ENCODE measurements at places on chromosomes 5 and 9.

- DNase-seq, result no peak
Measured at GRCh38 chr9:131441441-131441840, 47.6 kb downstream of the PRRC2B start.

DNA sequence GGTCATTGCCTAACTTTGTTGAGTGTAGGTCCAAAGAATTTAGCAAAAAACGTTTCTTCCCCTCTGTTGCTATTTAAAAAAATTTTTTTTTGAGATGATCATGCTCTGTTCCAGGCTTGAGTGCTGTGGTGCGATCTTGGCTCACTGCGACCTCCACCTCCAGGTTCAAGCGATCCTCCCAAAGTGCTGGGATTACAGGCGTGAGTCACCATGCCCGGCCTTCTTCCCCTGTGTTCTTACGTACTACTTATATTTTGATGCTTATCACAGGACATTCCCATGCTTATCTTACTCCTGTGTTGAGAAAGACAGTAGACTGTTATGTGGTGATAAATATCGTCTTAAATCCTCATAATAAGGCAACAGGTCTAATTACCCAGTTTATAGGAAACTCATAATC, 2.5 kb downstream of the ACER2 start:
- no peak for DNase-seq

GRCh38 chr9:129885670-129886106, 50.4 kb downstream of the USP20 start:
- peak; percentile 95 for DNase-seq

- DNase-seq, result peak; percentile 73
Measured at GRCh38 chr9:125446561-125447094, 185.0 kb downstream of the GAPVD1 start.

GRCh38 chr9:99035313-99035712, 69.6 kb upstream of the TGFBR1 start:
- DNase-seq, result no peak

- DNase-seq, result peak; percentile 87
Measured at GRCh38 chr5:146073239-146073900, 32.0 kb downstream of the PLAC8L1 start.

DNA sequence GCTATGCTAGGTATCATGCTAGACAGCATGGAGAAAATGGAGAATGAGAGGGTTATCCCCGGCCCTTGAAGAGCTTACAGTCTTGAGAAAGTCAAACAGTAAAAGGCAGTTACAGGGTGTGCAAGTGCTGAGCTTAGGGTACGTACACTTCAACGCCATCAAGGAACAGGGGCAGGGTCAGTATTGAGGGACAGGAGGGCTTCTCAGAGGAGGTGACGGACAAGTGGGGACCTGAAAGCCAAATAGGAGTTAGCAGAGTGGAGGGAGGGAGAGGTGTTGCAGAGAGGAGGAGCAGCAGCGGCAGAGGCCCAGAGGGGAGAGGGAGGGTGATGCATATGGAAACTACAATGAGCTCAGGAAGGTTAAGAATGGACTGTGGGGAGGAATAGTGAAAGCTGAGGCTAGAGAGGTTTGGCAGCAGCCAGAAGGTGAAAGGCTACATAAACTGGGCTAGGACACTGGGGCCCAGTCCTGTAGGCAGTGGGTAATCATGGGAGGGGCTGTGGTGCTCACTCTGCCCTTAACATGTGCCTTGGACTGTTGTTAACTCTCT, 88.0 kb downstream of the NRG2 start:
- DNase-seq, result peak; percentile 69

GRCh38 chr5:116747881-116748280, 173.3 kb upstream of the SEMA6A start:
- DNase-seq, result no peak

- no peak for DNase-seq
Measured at GRCh38 chr9:109517901-109518377, 19.8 kb upstream of the PTPN3 start.

GRCh38 chr5:43409809-43410271, 2.4 kb downstream of the CCL28 start:
- no peak for DNase-seq

GRCh38 chr9:89482056-89482851, 15.7 kb downstream of the SEMA4D start:
- DNase-seq, result no peak

- no peak for DNase-seq
Measured at GRCh38 chr5:118616281-118616680, 372.1 kb downstream of the DTWD2 start.

GRCh38 chr5:543755-544674, 19.8 kb upstream of the SLC9A3 start:
- DNase-seq, result no peak

GRCh38 chr9:104304925-104305324, 199.1 kb upstream of the OR13F1 start:
- DNase-seq, result peak; percentile 82

DNA sequence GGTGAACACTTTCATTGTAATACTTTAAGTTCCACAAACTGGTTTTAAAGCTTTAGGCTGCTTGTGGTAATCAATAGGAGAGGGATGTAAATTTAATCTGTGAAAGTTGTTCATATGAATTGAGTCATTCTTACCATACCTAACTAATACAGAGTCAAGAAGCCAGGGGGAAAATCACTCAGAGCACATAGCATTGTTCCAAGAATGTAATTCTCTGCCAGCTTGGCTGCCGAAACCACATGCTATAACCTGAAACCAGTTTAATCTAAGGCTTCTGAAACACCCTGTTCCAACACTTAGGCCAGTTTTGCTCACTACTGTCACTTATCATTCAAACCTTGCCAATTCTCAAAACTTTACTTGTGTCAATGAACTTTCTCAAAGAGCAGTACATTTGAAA, 528.8 kb upstream of the GRAMD2B start:
- DNase-seq, result no peak

DNA sequence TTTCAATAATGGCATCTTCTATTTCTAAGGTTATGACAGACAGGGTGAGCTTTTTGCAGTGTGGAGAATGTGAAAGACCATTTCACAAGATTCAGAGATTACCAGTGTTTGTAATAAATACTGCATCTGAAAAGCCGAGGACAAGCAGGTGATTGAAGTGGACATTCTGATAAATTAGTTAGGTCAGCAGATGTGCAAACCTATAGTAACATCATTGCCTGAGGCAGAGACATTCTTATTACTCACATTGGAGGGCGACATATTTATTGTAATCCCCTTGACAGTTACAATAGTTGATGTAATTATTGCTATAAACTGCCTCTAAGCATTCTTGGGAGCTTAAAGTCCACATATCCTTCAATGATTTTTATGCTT, 3.3 kb downstream of the RASGRF2 start:
- DNase-seq, result no peak

- no peak for DNase-seq
Measured at GRCh38 chr5:173907686-173908371, 19.7 kb downstream of the CPEB4 start.

GRCh38 chr5:101473483-101473882, 570.4 kb upstream of the ST8SIA4 start:
- DNase-seq, result no peak

GRCh38 chr5:178538741-178539229, 51.4 kb downstream of the COL23A1 start:
- DNase-seq, result no peak

- DNase-seq, result no peak
Measured at GRCh38 chr9:121353241-121354061, 16.6 kb downstream of the STOM start.

- DNase-seq, result peak; percentile 43
Measured at GRCh38 chr9:134190232-134191121, 26.1 kb upstream of the RNU6ATAC start.

DNA sequence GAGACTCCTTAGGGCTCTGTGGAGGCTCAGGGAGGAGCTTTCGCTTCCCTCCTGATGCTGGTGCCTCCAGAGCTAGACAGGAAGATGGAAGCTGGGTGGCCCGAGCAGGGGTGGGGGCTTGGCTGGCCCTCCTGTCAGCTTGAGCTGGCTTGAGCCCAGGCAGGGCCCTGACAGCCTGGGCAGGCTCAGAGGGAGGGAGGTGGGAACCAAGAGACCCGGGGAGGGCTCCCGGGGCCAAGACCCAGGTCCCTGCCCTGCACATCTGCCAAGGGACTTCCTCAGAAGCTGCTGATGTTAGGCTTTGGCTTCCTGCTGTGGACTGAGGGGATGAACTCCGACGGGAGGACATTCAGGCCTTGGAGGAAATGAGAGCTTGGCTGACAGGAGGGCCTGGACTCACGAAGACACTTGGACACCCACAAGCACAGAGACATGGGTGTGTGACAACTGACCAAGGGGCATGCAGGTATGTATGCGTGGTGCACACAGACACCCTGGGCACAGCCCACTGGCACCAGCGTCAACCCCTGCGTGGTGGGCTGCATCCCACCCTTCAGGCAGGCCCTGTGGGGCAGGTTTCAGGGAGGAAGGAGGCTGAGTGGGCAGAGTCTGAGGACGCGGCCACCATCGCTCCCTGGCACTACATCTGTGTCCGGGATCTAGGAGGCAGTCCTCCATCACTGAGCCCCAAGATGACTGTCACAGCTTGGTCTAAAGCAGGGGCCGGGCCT, 1.7 kb upstream of the LTC4S start:
- no peak for DNase-seq

DNA sequence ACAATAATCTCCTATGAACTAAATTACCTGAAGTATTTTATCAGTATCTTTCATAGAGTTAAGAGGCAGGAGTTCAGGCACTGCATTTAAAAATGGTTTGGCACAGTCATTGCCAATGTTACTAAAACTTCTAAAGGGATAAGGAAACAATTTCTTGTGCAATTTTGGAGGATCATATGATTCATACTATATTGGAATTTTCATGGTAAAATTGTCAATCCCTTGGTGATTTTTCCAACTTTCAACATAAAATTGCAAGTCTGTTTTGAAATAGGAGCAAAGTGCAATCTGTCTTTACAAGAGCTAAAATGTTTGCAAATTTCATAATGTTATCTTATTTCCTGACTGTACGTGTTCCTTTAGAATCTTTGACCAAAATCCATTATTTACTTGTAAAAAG, 211.1 kb downstream of the DMRTA1 start:
- DNase-seq, result no peak

- peak; percentile 59 for DNase-seq
Measured at GRCh38 chr5:132010645-132010988, 841 bp downstream of the ACSL6 start.

- no peak for DNase-seq
Measured at GRCh38 chr9:68454579-68455334, 85.9 kb downstream of the TMEM252 start.

Measured in endodermal cell (in vitro differentiated cells).